Type B pancreatic cell (in vitro differentiated cells): ENCODE measurements at places on chromosomes 16 and 17. TPM values are rescaled to one million over a fixed set of nuclear protein-coding genes. Genes with fewer than 3 reads are reported as not detected.
A peak's percentile ranks its signal among the peaks of the same experiment; 100 is the strongest.

- peak overlapping the region; percentile 84 for H3K27ac ChIP-seq
- peak overlapping the region; percentile 31 for H3K4me3 ChIP-seq
- H3K4me1 ChIP-seq: peaks cover 28% of the 10 kb centered on the region
- no peak for DNase-seq
These were observed 10.8 kb upstream of the TAOK1 start for GRCh38 chr17:29379084-29379991.

- no peaks in the 10 kb centered on the region for H3K36me3 ChIP-seq
- H3K4me1 ChIP-seq: peaks cover 3% of the 10 kb centered on the region
- H3K4me3 ChIP-seq: peak overlapping the region; percentile 74
These were observed 43.8 kb downstream of the ELAC2 start for GRCh38 chr17:12974005-12974531.

GRCh38 chr17:14594690-14595089 is 293.8 kb downstream of the HS3ST3B1 start:
- no peaks in the 10 kb centered on the region for H3K4me1 ChIP-seq
- no peaks in the 10 kb centered on the region for H3K36me3 ChIP-seq
- DNase-seq: no peak
- no peak overlapping the region for H3K27ac ChIP-seq
- no peak overlapping the region for H3K4me3 ChIP-seq

DNA sequence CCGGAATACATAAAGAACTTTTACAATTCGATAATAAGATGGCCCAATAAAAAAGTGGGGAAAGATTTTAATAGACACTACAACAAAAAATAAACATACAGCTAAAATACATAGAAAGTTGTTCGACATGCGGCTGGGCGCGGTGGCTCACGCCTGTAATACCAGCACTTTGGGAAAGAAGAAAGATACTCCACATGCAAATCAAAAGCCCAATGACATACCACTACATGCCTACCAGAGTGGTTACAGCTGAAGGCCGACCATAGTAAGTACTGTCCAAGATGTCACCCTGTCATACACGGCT is 9.3 kb downstream of the PRCD start:
- no peak overlapping the region for H3K27ac ChIP-seq
- DNase-seq: no peak
- peaks cover 29% of the 10 kb centered on the region for H3K4me1 ChIP-seq
- H3K27me3 ChIP-seq: peaks cover under 1% of the 10 kb centered on the region
- no peak overlapping the region for H3K4me3 ChIP-seq

DNA sequence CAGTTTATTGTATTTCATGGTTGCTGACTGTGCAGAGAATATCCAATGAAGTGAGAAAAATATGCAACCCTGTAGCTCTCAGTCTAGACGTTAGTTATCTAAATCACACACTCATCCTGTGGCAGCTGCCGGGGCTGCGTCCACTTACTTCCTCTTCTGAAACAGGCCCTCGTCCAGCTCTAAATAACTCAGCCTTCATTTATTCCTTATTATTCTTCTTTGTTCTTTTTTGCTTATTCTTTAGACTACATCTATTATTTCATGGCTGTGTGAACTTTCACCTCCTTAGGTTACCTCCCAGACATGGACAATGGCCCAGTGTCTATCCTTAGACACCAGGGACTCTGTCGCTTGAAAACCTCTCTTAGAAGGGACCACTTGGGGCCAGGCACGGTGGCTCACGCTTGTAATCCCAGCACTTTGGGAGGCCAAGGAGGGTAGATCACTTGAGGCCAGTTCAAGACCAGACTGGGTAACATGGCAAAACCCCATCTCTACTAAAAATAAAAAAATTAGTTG is 3.4 kb upstream of the THUMPD1 start:
- H3K36me3 ChIP-seq: no peaks in the 10 kb centered on the region
- H3K4me1 ChIP-seq: peaks cover 15% of the 10 kb centered on the region
- H3K4me3 ChIP-seq: peak overlapping the region; percentile 58
- no peak overlapping the region for H3K27ac ChIP-seq
- DNase-seq: no peak
- no peaks in the 10 kb centered on the region for H3K27me3 ChIP-seq

GRCh38 chr16:82006036-82006435 is 5.2 kb downstream of the SDR42E1 start:
- H3K27ac ChIP-seq: no peak overlapping the region
- no peaks in the 10 kb centered on the region for H3K36me3 ChIP-seq
- H3K27me3 ChIP-seq: no peaks in the 10 kb centered on the region
- H3K4me3 ChIP-seq: no peak overlapping the region
- no peaks in the 10 kb centered on the region for H3K4me1 ChIP-seq

GPS2 gene
- 75.0 and 75.4 TPM in 2 replicates for total RNA-seq

CMTM2 gene
- 0.41 TPM in 1 of 2 replicates, not detected in the other for total RNA-seq

SOST gene
- total RNA-seq: 2.0 TPM in 1 of 2 replicates, not detected in the other

NPB gene
- 0.64 and 2.5 TPM in 2 replicates for total RNA-seq

PMFBP1 gene
- 2.6 and 3.8 TPM in 2 replicates for total RNA-seq

SLC12A3 gene
- 0.31 and 4.2 TPM in 2 replicates for total RNA-seq
